ENCODE measurements at places on chromosomes 5 and 9.

- DNase-seq = no peak
Measured at GRCh38 chr5:51488803-51489642, 105.8 kb downstream of the ISL1 start.

GRCh38 chr9:120477534-120478001 is 102.4 kb downstream of the CDK5RAP2 start:
- peak; percentile 86 for DNase-seq

- peak; percentile 88 for DNase-seq
Measured at GRCh38 chr9:85514256-85514655, 227.5 kb downstream of the AGTPBP1 start.

- no peak for DNase-seq
Measured at GRCh38 chr9:88052321-88052965, 78.1 kb upstream of the CDK20 start.

DNA sequence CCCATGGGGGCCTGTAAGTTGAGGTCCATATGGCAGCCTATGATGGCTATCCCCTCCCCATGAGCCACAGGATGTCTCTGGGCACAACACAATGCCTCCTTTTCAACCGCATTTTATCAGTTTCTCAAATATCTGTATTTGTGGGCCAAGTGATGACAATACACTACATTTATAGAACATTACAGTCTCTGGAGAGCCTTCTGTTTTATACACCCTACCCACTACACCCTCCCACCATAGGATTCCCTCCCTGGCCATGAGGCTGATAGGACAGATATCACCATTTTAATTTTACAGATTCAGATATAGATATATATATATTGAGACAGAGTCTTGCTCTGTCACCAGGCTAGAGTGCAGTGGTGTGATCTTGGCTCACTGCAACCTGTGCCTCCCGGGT is 236.8 kb downstream of the ENC1 start:
- no peak for DNase-seq
